NCI-H524 (cell line): ENCODE measurements at places on chromosomes 4 and X.

GRCh38 chr4:74873545-74874301 lies 59.2 kb upstream of the PARM1 start:
- no peak for DNase-seq

GRCh38 chr4:75976177-75976576 lies 14.6 kb downstream of the SDAD1 start:
- no peak for DNase-seq

DNA sequence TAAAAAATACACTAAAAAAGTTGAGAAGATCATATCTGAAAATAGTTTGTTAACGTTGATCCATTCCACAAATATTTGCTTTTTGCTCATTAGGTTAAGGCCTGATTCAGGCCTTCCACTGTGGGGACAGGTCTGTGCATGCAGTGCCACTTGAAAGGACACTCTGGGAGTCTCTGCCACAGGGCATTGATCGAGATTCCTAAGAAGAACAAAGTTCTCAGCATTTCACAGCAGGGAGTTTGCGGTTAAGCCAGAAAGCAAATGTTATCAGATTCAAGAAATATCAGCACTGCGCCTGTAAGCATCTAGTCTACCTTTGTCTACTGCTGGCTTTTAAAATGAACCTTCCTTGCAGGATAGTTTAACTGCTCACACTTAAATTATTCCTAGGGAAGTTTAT lies 62.2 kb upstream of the TNIP3 start:
- no peak for DNase-seq

- DNase-seq: no peak
Measured at GRCh38 chrX:134752558-134752957, 94.3 kb upstream of the PLAC1 start.

GRCh38 chrX:87337267-87337666 lies 180.3 kb upstream of the KLHL4 start:
- no peak for DNase-seq

GRCh38 chr4:165873298-165874071 lies 448 bp downstream of the TLL1 start:
- no peak for DNase-seq
